ENCODE measurements at places on chromosomes 1 and 21.

DNA sequence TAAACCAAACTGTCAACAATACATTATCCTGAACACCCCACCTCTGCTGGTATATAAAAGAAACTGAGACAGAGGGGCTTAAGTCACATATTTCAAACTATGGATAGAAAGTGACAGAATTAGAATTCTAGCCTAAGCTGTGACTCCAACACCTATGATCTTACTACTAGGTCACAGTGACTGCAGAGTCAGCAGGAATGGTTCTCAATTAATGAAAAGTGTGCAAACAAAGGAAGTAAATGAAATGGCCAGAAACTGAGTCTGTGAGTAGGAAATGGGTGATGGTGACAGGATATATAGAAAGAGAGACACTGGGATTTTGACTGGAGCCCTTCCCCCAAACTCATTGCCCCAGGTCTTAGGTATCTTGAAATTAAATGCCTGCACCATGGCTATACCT lies 38.7 kb upstream of the SDC3 start:
- DNase-seq, result no peak

DNA sequence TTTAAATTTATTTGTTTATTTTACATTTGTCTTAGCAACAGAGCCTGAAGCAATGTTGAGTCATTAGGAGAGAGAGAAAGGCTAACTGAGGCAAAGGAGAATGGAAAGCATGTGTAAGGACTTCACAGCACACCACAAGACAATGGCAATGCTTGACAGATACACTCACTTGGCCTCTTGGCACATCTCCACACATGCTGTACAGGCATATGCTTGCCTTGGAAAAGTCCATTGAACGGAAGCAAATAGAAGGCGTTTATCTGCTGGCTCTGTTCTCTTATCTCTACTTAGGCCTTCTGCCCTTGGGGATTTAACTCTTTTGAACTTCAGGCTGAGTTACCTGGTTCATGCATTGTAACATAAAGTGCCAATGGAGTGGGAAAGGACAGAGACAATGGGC lies 262.2 kb upstream of the POU3F1 start:
- DNase-seq, result no peak

- no peak for DNase-seq
These were observed 12.3 kb downstream of the OBSCN start for GRCh38 chr1:228219962-228220780.

DNA sequence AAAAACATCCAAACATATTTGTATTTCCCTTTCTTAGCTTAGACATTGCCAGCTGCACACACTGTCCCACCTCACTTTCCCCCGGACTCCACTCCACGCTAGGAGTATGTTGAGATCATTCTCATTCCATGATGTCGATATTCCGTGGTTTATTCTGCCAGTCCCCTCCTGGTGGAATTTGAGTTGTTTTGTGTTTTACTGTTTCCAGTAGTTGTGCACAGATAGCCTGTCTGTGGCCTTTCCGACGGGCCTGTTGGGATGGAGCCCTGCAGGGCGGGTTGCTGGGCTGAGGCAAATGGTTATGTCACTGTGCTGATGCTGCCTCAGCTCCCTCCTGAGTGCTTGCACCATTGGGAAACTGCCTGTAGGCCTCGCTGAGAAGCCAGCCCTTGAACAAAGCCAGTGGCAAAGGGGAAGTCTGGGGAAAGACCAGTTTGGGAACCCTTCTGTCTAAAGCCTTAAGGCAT lies 12.8 kb downstream of the TRAPPC10 start:
- DNase-seq, result no peak

GRCh38 chr1:220884109-220884980 lies 5.1 kb downstream of the HLX start:
- no peak for DNase-seq

- no peak for DNase-seq
These were observed 264 bp downstream of the FCRL3 start for GRCh38 chr1:157700305-157700704.

DNA sequence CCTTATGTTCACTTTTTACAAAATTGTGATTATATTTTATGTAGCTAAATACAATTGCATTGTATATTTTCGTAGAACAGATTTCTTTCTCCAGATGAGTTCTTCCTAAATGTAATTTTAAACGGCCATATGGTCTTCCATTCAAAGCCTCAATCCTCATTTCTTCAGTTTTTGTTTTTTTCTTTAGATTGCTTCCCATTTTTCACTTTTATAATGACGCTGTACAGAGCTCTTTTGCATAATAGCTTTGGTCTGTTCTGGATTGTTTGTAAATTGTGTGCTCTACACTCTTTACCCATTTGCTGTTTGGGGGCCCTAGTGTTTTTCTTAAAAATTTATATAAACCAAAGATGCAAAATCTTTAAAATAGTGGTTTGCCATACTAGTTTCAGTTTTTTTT lies 27.8 kb downstream of the AVPR1B start:
- no peak for DNase-seq

DNA sequence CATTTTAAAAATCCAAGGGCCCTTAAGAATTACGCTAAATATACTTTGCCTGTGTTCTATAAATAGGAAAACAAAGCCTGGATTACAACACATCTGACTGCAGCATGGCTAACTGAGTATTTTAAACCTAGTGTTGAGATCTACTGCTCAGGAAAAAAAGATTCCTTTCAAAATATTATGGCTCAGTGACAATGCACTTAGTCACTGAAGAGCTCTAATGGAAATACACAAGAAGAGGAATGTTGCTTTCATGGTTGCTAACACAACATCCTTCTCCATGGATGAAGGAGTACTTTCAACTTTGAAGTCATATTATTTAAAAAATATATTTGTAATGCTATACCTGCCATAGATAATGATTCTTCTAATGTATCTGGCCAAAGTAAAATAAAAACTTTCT lies 248.3 kb upstream of the NEGR1 start:
- DNase-seq, result no peak

Measured in liver (tissue), 10 donors.